ENCODE measurements at places on chromosomes 4 and X. TPM values are rescaled to one million over a fixed set of nuclear protein-coding genes. Genes with fewer than 3 reads are reported as not detected.

The CORIN gene
- total RNA-seq, result 0.48 TPM

The CT45A8 gene
- total RNA-seq, result not detected

The ZFP92 gene
- total RNA-seq, result 0.39 TPM

The DTHD1 gene
- not detected for total RNA-seq

The LDB2 gene
- total RNA-seq, result 10.2 TPM

The ADH1C gene
- 0.13 TPM for total RNA-seq

The DDIT4L gene
- total RNA-seq, result 0.26 TPM

The MAGED4 gene
- total RNA-seq, result 64.9 TPM

The CXCR3 gene
- not detected for total RNA-seq

Data from epithelial cell of alveolus of lung (primary cell).